NCI-H2171 (cell line): ENCODE measurements at places on chromosomes 4 and X.
A peak's percentile ranks its signal among the peaks of the same experiment; 100 is the strongest.

GRCh38 chr4:83010522-83011318, at the start of gene LIN54:
TSS of gene LIN54 (minus strand) at chr4:83010823. CDS start at chr4:82984844, 25,979 bp downstream.
- DNase-seq, result peak; percentile 30

DNA sequence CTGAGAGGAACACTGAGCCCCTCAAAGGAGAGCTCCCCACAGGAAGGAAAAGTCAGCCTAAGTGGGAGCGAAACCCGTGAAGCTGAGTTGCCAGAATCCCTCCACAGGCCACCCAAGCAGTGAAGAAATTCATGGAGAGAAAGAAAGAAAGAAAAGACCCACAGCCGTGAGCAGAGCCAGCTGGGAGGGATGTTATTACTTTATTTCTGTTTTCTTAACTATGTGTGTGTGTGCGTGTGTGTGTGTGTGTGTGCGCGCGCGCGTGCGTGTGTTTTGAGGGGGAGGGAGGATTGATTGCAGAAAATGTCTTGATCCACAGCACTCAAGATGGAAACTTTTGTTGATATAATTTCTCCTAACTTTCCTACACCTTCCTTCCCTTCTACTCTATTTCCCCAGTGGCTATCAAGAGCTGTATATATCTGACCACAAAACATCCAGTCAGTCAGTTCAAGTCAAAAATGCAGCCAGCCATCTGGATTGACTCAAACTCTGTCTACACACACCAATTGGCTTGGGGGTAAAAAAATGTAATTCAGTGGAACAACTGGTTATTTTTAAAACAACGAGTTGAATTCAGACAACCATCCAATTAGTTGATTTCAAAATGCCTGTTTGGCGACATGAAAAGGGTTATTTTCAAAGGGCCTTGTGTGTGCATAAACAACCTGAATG, 13.8 kb upstream of the GPC3 start:
- no peak for DNase-seq

GRCh38 chr4:61214680-61215079, 14.6 kb downstream of the ADGRL3 start:
- no peak for DNase-seq

DNA sequence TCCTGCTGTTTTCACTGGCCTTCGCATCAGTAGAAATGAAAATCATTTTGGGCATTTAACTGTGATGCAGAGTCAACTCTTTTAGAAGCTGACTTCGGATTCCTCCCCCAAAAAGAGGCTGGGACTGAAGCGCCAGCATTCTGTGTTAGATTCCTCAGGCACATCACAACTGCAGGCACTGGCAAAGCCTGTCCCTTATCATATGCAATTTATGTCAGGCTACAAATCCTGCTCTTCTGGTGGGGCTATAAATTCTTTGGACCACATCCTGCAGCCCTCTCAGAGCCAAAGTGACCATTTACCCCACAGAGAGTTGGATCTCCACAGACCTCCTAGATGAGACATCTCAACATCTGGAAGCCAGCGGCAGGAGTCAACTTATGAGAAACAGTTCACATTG, 138.4 kb downstream of the CBR4 start:
- no peak for DNase-seq

GRCh38 chr4:132991111-132991510, 158.0 kb upstream of the PCDH10 start:
- DNase-seq, result no peak

GRCh38 chr4:117479673-117480072, 394.3 kb upstream of the TRAM1L1 start:
- DNase-seq, result no peak

- DNase-seq, result no peak
Measured at GRCh38 chrX:1700757-1701156, 85.9 kb downstream of the ASMT start.
